ENCODE measurements at places on chromosomes 7 and 10.
A peak's percentile ranks its signal among the peaks of the same experiment; 100 is the strongest.

- no peak for DNase-seq
Observed at GRCh38 chr7:137417464-137417863, 73.9 kb upstream of the PTN start.

GRCh38 chr7:83655951-83656556 lies 7.1 kb upstream of the SEMA3E start:
- DNase-seq: no peak

GRCh38 chr10:132833421-132834111 lies 47.6 kb upstream of the NKX6-2 start:
- DNase-seq: peak; percentile 39

DNA sequence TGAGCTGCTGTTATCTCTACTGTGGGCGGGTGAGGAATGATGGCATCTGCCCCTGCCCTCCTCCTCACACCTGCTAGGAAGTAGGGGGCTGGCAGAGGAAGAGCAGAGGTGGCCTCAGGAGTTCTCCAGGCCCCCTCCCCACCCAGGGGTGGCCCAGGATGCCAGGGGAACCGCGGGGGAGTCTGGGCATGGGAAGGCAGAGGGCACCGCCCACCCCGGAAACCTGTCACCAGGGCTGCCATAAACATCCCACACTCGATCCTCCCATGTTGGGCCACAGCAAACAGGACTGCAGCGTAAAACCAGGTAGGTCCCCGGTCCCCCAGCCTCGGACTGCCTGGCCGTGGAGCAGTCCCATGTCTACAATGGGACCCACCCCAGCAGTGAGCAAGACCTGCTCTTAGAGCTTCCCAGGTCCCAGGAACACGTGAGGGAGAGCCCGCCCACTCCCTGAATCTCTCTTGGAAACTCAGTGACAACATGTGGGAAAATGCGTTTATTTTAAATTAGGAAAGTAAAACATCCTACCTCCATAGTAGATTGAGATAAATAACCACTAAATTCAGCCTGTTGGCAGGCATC lies 23.4 kb downstream of the EBF3 start:
- DNase-seq: no peak

DNA sequence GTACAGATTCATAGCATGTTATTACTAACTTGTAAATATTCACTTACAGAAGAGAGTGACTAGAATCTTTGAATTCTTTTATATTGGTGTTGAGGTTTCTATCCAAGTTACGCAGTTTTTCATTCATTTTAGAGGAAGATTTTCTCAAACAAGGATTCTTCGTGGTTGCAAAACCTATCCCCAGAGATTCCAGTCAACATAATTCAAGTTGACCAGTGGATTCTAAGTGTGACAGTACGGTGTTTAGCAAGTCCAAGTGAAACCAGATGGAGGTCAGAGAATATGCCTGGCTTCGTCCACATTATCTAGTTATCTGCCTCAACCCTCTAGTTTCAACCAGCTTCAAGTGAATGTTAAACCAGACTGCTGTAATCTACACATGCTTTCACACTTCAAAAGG lies 131.9 kb downstream of the SDK1 start:
- no peak for DNase-seq

DNA sequence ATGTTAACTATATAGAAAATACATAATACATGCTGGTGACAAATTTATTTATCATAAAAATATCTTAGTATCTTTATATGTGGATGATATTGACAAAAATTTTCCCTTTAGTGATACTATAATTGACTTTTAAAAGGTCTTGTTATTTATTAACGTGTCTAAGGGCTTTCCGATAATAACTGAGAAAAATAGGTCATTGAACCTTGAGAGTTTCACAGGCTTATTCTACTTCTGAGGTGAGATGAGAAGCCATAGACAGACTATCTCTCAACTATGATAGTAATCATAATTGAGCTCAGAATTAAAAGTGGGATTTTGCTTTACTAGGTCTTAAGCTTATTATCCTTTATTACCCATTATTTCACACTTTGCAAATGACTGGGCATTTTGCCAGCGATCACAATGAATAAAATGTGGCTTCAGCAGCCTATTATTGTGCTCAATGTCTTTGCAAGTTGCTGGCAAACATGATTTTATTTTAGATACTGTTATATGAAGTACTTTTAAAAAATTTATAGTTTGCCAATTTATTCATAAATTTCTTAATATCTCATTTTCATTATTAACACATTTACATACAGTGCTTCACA lies 574.5 kb downstream of the ZWINT start:
- no peak for DNase-seq

GRCh38 chr10:67246066-67246555 lies 320.3 kb downstream of the LRRTM3 start:
- no peak for DNase-seq

GRCh38 chr7:32020551-32021159 lies 49.6 kb downstream of the PDE1C start:
- no peak for DNase-seq

- DNase-seq: no peak
Observed at GRCh38 chr10:84540022-84540616, 211.7 kb downstream of the CCSER2 start.

GRCh38 chr10:103748020-103748419 lies 107.4 kb downstream of the SH3PXD2A start:
- DNase-seq: no peak

GRCh38 chr7:66953044-66953427 lies 32.0 kb downstream of the TMEM248 start:
- no peak for DNase-seq

- DNase-seq: no peak
Observed at GRCh38 chr10:11035301-11035991, 17.8 kb downstream of the CELF2 start.
